Frontal cortex (tissue), 4 donors: ENCODE measurements at places on chromosomes 5 and 9. TPM values are rescaled to one million over a fixed set of nuclear protein-coding genes. Genes with fewer than 3 reads are reported as not detected.

The LRRC26 gene
- 0.41 TPM for total RNA-seq

The PHF19 gene
- 3.7 TPM for total RNA-seq

The CSF1R gene
- 5.3 TPM for total RNA-seq

The TPRN gene
- 6.1 TPM for total RNA-seq

The WDR38 gene
- total RNA-seq, result not detected

The TOMM5 gene
- total RNA-seq, result 75.0 TPM

The FOXI1 gene
- total RNA-seq, result not detected
